ENCODE measurements at places on chromosomes 12 and 14.

DNA sequence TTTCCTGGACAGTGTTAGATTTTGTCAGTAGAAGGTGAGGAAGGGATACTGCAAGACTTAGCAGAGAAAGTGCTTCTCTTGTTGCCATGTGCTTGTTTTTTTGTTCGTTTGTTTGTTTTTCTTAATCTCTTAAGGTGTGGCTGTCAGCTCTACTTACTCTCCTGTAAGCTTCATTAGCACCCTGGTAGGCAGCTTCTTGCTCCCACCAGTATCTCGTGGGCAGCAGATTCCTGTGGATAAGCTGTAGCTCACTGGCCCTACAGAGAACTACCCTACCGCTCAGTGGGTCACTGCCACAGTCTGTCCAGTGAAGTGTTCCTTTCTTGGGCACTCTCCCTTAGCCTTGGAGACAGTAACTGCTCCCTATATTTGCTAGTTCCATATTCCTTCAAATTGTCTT lies 30.1 kb downstream of the VRK1 start:
- no peak for DNase-seq

DNA sequence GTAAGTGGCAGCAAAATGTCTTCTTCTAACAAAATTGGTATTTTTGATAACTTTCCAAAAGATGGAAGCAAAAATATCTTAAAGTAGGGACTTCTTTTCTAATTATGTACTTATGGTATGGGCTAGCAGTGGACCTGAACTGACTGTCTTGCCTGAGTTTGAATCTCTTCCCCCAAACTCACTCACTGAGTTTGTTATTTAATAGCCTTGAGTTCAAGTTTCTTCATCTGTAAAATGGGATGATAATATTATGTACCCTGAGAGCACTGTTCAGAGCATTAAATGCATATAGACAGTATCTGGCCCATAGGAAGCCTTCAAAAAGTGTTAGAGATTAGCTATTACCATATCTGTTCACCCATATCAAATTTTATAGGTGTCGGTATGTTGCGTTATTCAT lies 210.4 kb upstream of the NUDT4 start:
- no peak for DNase-seq

DNA sequence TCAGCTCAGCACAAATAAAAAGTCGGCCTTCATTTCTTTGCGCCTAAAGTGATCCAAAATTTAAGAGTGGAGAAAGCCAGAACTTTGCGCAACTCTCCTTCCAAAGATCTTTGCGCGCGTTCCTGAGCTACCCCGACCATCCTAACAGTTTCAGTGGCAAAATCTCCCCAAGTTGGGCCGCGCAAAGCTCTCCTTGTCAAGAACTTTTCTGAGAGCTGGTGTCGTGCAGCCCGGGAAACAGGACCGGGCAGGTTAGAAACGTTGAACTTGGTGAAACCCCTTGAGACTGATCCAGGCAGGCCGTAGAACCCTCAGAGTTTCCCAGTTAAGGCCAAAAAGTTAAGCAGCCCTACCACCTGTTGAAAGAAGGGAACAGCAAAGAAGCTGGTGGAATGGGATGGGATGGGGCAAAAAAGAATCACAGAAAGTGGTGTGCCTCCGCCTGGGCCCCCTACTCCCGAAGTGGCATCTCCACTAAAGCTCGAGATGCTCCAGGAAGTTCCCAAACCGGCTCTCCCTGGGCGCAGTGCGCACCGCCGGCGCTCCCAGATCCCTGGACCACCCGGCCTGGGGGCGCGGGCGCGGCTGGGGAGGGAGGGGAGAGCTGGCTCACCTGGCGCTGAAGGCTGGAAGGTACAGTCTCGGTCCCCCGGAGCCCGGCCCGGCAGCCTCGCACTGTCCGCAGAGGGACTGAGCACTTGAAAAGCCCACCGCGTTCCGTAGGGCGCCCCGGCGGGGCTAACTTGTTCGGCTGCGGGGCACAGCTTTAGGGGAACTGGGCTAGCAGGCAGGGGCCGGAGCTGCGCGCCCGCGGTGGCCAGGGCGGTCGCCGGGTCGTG lies 768 bp downstream of the DBX2 start:
- no peak for DNase-seq

DNA sequence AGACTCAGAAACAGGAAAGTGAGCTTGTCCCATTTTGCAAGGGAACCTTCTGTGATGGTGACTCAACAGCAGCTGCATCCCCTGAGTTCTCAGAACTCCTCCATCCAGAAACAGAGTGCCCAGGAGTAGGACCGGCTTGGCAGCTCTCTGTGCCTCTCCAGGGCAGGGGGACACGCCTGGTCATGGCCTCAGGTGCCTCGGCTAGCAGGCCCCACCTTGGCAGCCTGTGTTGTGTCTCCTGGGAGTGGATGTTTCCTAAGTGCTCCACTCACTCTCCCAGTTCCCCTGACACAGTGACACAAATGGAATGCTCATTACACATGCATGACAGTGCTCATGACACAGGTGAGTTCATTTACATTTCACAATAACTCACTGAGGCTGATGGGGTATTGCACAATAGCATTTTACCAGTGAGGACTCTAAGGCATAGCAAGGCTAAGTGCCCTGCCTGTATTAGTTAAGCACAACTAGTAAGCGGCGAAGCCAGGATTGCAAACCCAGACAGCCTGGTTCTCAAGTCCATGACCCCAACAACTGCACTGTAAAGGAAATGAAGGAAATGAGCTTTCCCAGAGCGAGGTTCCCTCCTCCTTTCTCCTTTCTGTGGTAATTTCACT lies 47.4 kb downstream of the CALM1 start:
- no peak for DNase-seq

- DNase-seq: no peak
Measured at GRCh38 chr12:8696442-8697090, 1.2 kb upstream of the RIMKLB start.

DNA sequence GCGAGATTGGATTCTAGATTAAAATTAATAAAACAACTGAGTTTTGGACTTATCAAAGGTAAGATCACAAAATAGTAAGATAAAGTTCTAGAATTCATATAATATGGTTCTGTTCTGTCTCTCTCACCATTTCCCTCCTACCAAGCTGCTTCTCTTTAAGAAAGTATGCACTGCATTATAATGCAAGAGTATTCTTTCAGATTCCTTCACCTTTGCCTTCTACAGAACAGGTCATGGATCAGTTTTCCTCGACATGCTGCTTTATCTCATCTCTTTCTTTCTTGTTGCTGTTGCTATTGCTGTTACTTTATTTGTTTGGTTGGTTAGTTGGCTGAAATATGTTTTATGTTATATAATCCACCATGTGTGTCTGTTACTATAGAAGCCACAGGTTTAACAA lies 357.0 kb downstream of the NAV3 start:
- no peak for DNase-seq

GRCh38 chr12:72271451-72272090 lies 599 bp upstream of the TRHDE start:
- DNase-seq: peak; percentile 65

- no peak for DNase-seq
Measured at GRCh38 chr12:119594399-119594730, 791 bp downstream of the TMEM233 start.

DNA sequence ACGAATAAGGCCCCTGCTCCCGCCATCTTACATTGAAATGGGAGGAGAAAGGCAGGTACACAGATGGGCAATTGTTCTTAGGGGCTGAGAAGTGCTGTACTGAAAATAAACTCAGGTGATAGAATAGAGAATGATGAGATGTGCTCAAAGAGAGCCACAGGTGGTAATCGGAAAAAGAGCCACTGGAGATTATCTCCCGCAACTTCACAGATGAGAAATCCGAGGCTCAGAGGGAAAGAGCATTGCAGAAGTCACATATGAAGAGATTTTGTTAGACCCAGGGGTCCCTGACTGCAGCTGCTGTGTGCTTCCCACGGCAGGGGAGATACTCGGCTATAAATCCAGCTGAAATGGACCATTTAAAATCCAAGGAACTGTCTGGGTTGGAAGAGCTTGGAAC lies 73.7 kb downstream of the PRIMA1 start:
- no peak for DNase-seq

- peak; percentile 70 for DNase-seq
Measured at GRCh38 chr14:52131640-52132320, 62.9 kb upstream of the NID2 start.

DNA sequence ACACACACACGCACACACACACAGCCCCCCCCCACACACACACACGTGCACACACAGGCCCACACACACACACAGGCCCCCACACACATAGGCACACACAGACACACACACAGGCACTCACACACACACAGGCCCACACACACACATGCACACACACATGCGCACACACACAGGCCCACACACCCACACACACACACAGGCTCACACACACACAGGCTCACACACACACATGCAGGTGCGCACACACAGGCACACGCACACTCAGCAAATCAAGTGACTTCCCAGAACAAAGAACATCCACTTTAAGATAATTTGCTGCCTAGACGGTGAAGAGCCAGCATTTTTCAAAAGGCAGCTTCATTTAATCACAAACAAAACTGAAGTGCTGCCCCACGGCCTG lies 78.5 kb upstream of the FBRSL1 start:
- no peak for DNase-seq

DNA sequence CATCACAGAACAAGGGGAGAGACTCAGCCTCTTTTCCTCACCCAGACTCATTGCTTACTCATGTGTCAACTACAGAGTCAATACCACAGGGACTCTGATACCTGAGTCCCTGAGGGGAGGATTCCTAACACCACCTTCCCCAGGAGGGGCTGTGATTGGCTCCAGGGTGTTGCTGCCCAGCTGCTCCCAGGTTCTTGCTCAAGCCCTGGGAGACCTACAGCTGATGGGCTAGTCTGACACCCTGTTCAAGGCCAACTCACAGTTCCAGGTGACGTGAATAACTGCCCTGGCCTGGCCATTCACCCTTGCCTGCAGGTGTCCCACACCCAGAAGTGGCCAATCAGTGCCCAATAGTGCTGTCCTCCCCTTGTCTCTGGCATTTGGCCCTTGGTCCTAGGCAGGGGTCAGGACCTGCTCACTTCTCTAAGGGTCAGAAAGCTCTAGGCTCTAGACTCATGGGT lies 8.6 kb downstream of the SPRYD4 start:
- DNase-seq: no peak

DNA sequence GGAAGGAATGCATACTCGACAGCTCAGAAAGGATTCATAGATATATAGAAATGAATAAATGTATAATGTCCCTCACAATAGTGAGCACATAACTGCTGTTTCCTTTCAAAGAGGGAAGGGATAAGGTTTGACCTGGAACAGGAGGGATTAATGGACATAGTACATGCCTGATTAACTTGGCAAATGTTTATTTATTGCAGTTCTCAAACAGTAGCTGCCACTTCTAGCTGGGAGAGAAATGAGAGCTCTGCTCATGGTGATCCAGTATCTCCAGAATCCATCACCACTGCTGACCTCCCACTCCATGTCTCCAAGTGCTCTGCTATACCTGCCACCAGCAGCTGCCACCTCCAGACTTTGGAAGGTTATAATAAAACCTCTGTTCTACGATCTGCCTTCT lies 108.1 kb downstream of the LRIG3 start:
- no peak for DNase-seq
